CD4-positive, alpha-beta T cell treated with Interleukin-17A for 4 hours (primary cell): ENCODE measurements at places on chromosomes 1 and 21.

DNA sequence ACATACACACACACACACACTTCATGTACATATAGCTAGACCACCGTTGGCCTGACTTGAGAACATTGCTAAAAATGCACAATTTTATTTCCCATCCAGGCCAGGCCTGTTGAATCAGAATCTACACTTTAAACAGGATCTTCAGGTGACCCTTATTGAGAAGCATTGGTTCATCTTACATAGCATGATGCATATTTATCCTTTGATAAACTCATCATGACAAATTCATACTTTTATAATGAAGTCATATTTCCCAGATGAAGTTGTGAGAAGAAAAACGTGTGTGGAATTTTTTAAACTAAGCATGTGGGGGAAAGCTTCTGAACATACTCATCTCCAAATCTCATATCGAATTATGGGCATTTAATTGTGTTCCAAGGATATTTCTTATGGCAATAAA is 877.7 kb downstream of the MRPL39 start:
- no peak for DNase-seq

GRCh38 chr1:214420341-214420740 is 131.1 kb downstream of the PTPN14 start:
- no peak for DNase-seq

- DNase-seq = no peak
These were observed 2.5 kb downstream of the PPT1 start for GRCh38 chr1:40094466-40095110.

GRCh38 chr1:199046618-199047017 is 407.8 kb downstream of the PTPRC start:
- no peak for DNase-seq

DNA sequence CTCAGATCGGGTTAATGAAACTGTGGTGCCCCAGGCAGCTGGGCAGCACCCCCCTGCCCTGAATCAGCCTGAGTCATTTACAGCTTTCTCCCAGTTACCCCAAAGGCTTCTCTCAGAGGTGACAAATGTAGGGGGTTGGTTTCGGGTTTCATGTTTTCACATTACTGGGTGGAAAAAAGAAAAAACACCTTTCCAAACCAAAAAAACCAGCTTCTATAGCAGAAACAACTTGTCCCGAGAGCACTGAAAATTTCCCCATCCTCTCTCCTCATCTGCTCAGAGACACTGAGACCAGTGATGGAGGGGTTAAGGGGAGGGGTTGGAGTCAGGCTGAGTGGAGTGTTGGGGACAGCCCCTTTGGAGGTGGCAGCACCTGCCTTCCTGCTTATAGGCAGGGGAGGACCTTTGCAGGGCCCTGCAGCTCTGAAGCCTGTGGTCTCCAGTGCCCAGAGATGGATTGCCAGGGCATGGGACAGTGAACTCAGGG is 15.6 kb downstream of the UTP11 start:
- DNase-seq = peak; percentile 25

DNA sequence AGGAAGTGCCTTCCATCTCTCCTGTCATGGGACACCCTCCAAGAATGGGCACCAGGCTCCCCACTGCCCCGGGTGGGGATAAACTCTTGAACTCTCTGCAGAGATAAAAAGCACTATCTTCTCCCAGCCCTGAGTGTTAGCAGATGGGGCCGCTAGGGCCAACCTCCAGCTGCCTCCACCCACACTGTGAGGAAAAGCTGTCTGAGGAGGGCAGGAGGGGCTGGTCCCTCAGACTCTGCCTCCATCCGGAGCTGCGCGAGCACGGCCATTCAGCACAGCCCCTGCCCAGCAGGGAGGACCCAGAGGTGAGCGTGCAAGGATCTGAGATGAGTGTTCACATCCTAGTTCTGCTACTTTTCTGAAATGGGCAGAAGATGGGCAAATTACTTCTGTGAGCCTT is 51.8 kb upstream of the TRABD2B start:
- no peak for DNase-seq

DNA sequence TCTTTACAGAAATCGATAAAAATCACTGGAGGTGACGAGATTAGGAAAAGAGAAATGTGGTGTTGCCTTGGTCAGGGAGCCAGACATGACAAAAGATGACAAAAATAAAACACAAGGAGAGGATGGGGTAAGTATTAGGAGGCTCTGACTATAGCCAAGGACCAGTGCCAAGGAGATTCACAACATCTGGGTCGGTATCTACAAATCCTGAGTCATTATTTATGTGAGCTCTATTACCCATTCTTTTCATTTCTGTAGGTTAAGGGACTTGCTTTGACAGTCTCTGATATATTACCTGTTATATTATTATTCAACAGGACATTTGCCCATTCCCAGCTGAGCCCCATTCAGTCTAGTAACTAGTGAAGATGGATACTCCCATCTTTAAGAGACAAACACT is 120.8 kb downstream of the TYW3 start:
- no peak for DNase-seq

DNA sequence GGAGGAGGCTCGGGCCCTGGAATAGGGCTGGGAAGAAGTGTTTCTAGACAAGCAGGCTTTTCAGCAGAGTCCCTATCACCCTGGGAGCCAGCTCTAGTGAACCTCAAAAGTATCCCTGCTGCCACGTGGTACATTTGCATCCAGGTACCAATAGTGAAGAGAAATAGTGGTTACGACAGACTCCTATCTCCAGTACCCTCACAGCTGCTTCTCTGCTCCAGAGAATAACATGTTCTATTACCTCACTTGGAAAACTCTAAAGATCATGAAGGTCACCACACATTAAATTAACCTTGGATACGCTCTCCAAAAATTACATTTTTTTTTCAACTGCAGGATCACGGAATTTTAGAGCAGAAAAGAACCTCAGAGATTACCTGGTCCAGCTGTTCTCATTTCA is 230.4 kb upstream of the PLD5 start:
- DNase-seq = no peak

- DNase-seq = no peak
These were observed 42.2 kb upstream of the TNFSF4 start for GRCh38 chr1:173249349-173249748.

GRCh38 chr1:68166348-68166747 is 66.0 kb downstream of the WLS start:
- DNase-seq = no peak

GRCh38 chr1:92599184-92599583 is 112.5 kb upstream of the GFI1 start:
- DNase-seq = no peak
